ENCODE measurements at places on chromosomes 12 and 14. TPM values are rescaled to one million over a fixed set of nuclear protein-coding genes. Genes with fewer than 3 reads are reported as not detected.

GRCh38 chr14:74645756-74646470, 33.9 kb upstream of the LTBP2 start:
- no peak for ATAC-seq

Gene TESPA1
- total RNA-seq, result 0.17 TPM

GRCh38 chr12:31962076-31962475, 2.9 kb downstream of the RESF1 start:
- ATAC-seq, result no peak

DNA sequence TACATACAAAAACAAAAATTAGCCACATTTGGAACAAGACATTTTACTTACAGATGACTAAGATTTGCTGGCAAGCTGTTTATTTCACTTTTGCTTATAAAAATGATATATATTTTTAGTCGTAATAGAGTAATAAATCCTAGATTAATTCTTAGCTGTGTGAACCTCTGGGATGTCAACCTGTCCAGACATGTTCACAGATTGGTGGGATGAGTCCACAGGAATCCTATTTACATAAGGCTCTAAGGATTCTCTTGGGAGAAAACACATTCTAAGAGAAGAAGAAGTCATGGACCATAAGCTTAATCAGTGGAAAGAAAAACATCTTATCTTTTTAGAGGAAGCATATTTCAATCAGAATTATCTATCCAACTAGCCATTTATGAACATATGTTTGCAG, 797.4 kb downstream of the C12orf50 start:
- no peak for ATAC-seq

GRCh38 chr12:87678453-87678852, 350.7 kb downstream of the C12orf50 start:
- ATAC-seq, result no peak

Gene SYNDIG1L
- 0.27 TPM for total RNA-seq

- no peak for ATAC-seq
These were observed 1058.4 kb downstream of the LRFN5 start for GRCh38 chr14:42665083-42665482.

Gene TM9SF1
- total RNA-seq, result 51.1 TPM

DNA sequence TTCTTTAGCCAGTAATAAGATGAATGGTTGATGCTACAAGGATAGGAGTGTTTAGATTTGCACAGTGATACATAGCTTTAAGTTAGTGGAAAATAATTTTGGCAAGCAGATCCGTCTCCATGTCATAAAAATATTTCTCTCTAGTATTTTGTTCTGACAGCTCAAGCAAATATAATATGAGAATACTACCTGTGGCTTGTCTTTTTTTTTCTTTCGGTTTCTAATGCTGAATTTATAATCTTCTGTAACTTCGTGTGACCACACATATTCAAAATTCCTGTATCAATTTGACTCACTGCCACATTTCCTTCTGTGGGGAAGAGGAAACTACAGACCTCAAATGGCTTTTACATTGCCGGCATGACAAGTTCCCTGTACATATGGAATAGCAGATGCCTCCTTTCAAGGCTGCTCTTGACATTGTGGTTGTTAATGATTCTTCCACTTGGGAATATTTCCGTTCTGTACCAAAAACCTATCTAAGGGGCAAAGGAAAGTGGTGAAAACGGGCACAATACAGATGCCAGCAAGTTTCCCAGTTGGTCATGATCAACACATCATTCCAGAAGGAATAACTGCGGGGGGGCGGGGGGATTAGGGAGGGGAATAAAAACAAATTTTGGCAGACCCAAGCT, 103.6 kb upstream of the CCDC91 start:
- ATAC-seq, result no peak

DNA sequence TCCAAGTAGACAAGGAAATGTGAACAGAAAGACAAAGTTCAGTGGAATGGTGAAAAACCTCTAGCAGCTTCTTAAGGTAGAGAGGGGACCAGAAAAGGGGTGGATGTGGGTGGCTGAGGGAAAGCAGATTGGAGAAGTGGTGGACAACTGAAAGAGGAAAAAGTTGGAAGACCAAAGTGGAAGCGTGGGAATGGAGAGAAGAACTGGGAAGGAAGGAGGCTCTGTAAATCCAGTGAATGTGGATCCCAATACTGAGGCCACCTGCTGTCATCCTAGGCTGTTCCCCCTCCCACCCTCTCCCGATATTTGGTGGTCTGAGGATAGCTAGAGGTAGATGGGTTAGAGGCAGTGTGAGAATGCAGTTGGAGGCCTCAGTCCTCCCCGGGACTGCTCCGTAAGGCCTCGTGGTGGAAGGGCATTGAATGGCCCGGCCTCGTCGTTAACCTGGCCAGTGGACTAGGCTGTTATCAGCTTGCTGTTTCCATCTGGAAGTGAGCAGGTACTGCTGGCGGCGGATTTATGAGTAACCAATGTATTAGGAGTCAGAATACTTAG, 822 bp upstream of the POU6F1 start:
- ATAC-seq, result no peak

Gene RND1
- total RNA-seq, result not detected

GRCh38 chr12:104154806-104155205, 16.8 kb upstream of the NFYB start:
- ATAC-seq, result no peak

All from gastroesophageal sphincter (tissue), 4 donors.